ENCODE measurements at places on chromosomes 5 and 9.

- peak; percentile 28 for DNase-seq
Observed at GRCh38 chr5:112921026-112921832, 798 bp downstream of the REEP5 start.

- no peak for DNase-seq
Observed at GRCh38 chr9:123115146-123115913, 81.9 kb downstream of the GPR21 start.

GRCh38 chr9:121698627-121699570, 47.5 kb downstream of the DAB2IP start:
- peak; percentile 34 for DNase-seq

GRCh38 chr9:85723215-85723614, 18.5 kb downstream of the AGTPBP1 start:
- DNase-seq: no peak

DNA sequence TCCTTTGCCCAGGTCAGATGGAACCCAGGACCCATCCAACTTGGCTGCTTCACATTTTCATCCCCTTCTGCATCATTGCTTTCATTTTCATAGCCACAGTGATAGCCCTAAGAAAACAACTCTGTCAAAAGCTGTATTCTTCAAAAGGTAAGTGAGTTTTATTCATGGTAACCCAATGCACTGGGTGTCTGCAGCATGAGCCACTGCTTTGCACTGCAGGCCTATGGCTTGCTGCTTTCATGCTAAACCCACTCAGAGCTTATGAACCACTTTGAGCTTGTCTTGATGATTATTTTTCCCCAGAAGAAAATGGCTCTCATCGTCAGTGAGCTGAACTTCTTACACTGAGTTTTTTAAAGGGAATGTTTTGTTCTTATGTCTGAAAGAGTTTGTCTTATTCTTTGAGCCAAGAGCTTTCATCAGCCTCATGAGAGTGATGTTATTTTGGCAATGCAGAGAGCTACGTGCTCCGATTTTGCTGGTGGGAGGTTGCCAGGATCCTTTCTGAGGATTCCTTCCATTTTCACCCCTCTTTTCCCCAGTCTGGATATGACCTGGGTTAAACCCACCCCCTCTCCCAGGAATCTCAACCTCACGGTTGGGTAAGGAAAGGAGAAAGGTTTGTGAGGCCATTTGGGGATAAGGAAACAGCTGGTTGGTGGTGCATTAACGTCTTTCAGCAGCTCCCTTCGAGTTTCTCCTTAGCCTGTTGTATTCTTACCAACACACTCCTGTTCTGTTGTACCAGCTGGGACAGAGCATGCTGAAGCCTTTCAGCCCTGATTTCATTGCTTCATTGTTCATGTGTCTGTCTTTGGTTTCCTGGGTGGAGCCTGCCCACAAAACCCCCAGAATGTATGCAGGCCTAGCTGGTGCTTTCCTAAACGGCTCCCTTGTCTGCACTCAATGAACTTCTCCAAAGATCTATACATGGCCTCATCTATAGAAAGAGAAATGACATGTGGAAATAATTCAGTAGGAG, 47.6 kb downstream of the PDCD1LG2 start:
- no peak for DNase-seq

DNA sequence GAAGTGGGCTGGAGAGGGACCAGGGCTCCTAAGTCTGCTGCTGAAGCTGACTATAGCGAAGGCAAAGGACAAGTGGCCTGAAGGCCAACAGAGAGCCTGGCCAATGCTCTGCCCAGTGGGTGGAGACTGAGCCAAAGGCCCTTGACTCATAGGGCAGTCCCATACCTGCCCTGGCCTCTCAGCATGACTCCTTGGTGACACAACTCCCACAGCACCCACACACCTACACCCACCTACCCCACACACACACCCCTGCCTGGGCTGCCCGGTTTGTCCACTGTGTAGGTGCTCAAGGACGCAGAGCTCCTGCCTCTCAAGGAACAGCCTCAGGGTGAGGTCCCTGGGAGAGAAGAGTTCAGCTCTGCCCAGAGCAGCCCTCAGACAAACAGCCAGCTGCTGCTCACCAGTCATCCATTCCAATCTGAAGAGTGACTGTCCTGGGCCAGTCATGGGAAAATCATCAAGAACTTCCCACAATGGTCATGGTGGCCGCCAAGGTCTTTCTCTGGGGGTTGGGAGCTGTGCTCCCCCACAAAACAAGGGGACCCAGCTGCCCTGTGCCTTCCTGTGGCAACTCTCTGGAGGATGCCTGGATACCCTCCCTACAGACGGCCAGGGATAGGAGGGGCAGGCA, 5.0 kb downstream of the TNIP1 start:
- no peak for DNase-seq
